Sigmoid colon (tissue), 7 donors: ENCODE measurements at places on chromosomes 2 and 18. TPM values are rescaled to one million over a fixed set of nuclear protein-coding genes. Genes with fewer than 3 reads are reported as not detected.

STAT1 gene
- 78.5 TPM for total RNA-seq

BMP10 gene
- total RNA-seq = not detected

FOXI3 gene
- not detected for total RNA-seq

CKAP2L gene
- 0.28 TPM for total RNA-seq

TLX2 gene
- total RNA-seq = 1.9 TPM

DNA sequence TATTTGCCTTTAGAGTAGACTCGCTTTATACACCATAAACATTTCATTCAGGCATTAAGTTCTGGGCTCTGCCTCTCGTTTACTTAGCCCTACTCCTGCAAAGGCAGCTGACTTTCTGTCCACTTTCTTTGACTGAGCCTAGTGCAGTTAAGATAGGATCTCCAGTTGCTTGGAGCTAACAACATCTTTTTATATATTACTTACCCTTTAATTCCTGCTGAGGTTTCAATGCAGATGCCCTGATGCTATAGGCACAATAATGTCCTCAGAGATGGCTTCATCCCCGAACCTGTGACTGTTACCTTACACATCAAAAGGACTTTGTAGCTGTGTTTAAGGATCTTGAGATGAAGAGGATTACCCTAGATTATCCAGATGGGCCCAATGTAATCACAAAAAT, 505.8 kb upstream of the TNP1 start:
- peak overlapping the region; percentile 4 for H3K27ac ChIP-seq
- no peak overlapping the region for H3K4me3 ChIP-seq
- H3K27me3 ChIP-seq = no peaks in the 10 kb centered on the region
- no peak for DNase-seq
- peaks cover 39% of the 10 kb centered on the region for H3K4me1 ChIP-seq

DNA sequence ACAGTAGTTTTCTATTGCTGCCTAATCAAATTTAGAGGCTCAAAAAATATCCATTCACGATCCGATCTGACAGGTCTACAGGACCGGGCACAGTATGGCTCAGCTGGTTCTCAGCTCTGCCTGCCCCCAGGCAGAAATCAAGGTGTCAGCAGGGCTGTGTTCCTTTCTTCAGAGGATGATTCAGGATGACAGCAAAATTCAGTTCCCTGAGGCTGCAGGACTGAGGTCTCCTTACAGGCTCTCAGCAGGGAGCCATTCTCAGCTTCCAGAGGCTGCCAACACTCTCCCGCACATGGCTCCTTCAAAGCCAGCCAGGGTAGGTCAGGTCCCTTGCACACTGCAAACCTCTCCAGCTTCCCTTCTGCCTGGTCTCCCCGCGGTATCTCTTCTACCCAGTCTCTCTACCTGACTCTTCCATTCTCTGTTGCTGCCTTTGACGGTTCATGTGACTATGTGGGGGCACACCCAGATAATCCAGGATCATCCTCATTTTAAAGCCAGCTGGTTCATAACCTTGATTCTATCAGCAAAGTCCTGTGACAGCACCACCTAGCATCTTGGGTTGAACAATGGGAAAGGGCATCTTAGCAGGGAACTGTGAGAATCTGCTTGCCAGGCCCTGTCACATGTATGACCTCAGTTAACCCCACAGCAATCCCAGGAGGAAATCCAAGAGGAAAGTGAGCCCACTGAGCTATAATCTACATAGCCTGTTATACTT, 50.4 kb downstream of the UXS1 start:
- peaks cover 10% of the 10 kb centered on the region for H3K4me1 ChIP-seq
- no peak overlapping the region for H3K27ac ChIP-seq
- DNase-seq = no peak
- H3K36me3 ChIP-seq = no peaks in the 10 kb centered on the region
- H3K4me3 ChIP-seq = no peak overlapping the region
- H3K27me3 ChIP-seq = no peaks in the 10 kb centered on the region

DNA sequence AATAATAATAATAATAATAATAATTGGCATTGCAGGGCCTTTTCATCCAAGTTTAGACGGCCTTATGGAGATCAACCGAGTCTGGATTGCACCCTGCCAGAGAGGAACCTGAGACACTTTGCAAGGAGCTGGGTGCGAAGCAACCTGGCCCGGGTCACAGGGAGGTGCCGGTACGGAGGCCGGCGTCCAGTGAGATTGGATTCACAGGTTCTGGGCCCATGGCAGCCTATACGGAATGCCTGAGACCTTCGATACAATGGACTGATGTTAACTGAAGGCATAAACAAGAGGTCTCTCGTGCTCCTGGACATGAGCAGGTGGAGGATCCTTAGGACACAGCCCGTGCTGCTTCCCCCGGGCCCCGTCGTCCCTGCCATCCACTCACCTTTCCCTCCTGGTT, 416.5 kb upstream of the SALL3 start:
- no peaks in the 10 kb centered on the region for H3K36me3 ChIP-seq
- H3K27ac ChIP-seq = no peak overlapping the region
- H3K4me1 ChIP-seq = no peaks in the 10 kb centered on the region
- no peaks in the 10 kb centered on the region for H3K27me3 ChIP-seq
- DNase-seq = no peak

DNA sequence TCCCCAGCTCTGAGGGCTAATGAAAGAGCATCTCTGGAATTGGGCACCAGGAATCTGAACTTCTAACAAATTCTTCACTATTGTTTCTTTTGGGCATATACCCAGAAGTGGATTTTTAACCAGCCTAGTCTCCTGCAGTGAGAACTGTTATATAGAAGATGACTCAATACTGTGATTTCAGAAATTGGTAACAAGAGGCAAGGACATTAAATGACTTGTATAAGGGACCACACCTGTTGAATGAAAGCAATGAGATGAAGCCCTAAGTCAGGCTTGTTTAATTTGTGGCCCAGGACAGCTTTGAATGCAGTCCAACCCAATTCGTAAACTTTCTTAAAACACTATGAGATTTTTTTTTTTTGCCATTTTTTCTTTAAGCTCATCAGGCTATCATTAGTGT, 57.9 kb downstream of the EPC2 start:
- H3K4me1 ChIP-seq = no peaks in the 10 kb centered on the region
- no peak overlapping the region for H3K4me3 ChIP-seq
- no peaks in the 10 kb centered on the region for H3K27me3 ChIP-seq
- H3K27ac ChIP-seq = no peak overlapping the region
- DNase-seq = no peak

GRCh38 chr2:31230751-31231150, 3.2 kb upstream of the EHD3 start:
- no peaks in the 10 kb centered on the region for H3K27me3 ChIP-seq
- no peak overlapping the region for H3K4me3 ChIP-seq
- DNase-seq = no peak
- H3K36me3 ChIP-seq = no peaks in the 10 kb centered on the region

DNA sequence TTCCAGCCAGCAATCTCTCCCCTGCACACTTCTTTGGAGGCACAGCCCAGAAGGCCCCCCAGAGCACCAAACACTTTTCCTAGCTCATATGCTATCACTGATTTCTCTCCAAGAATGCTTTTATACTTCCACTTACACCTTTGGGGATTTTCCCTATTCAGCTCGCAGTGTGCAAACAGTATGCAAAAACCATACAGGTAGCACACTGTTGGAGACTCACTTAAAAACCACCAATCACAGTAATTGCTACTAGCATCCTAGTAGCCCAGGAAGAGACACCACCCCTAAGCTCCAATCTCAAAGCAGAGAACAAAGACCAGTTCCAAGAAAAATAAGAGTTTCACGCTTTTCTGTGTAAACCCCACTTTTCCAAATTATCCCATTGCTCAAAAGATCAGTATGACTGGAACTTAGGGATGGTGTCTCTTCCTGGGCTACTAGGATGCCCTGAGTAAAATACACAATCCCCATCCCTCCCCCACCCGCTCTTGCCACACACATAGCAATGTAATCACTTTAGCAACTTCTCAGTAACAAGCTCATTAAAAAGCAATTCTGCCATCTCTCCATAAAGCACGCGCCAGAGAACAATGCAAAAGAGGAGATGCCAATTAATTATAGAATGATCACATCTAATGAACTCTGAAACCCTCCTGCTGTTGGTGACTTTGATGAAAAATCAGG, 43.0 kb downstream of the KLF7 start:
- no peak for DNase-seq
- H3K4me3 ChIP-seq = no peak overlapping the region
- H3K27ac ChIP-seq = peak overlapping the region; percentile 40

DNA sequence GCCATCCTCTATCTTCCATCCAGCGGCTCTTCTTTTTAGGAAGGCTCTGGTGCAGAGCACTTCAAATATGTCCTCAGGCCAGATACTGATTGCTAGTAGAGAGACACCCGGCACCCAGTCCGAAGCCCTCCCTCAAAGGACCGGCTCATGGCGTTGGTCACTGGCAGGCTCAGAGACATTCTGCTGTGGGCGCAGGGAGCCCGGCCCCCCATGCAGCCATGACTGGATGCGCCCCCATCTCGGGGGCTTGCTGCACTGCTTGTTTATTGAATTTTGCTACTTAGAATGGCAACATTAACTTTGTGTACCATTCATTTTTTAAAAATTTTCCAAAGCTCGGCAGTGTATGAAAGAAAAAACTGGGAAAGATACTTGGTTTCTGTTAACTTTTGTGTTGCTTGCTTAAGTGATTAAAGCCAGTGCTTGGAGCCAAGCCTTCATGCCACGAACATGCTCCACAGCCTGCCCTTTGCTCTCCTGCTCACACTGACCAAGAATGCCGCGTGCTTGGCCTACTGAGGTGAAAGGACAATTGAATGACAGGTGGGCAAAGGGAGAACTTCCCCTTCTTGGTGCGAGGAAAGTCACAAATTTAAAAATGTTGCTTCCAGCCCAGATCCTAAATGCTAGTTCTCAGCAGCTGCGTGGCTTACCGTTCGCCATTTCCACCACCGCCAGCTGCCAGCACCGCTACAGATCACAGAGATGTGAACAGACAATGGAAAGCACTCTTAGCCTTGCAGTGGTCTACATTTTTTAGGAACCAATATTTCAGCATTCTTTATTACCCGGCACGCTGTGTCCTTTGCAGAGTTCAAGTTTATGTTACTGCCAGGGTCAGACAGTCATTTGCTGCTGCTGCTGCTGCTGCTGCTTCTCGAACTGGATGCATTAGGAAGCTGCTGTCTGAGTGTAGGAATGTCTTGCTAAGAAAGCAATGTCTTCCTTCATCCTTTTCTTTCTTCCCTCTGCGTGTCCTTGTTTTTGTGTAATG, 76.7 kb downstream of the FAM210A start:
- H3K4me3 ChIP-seq = no peak overlapping the region
- H3K36me3 ChIP-seq = peaks cover 9% of the 10 kb centered on the region
- no peaks in the 10 kb centered on the region for H3K4me1 ChIP-seq
- H3K27ac ChIP-seq = no peak overlapping the region
